ENCODE measurements at places on chromosomes 12 and 14. TPM values are rescaled to one million over a fixed set of nuclear protein-coding genes. Genes with fewer than 3 reads are reported as not detected.

The COPS7A gene
- 34.9 TPM for polyA plus RNA-seq

- no peak for DNase-seq
These were observed 187.2 kb downstream of the TMTC2 start for GRCh38 chr12:82873951-82874350.

The BDKRB1 gene
- not detected for polyA plus RNA-seq

The TMEM229B gene
- polyA plus RNA-seq, result 17.3 TPM

GRCh38 chr12:2610358-2610757 is 184.4 kb upstream of the FKBP4 start:
- DNase-seq, result no peak

- DNase-seq, result no peak
These were observed 1995.9 kb upstream of the SEL1L start for GRCh38 chr14:83529531-83529930.

The VAMP1 gene
- polyA plus RNA-seq, result 10.9 TPM

The SERPINA1 gene
- polyA plus RNA-seq, result not detected

The GLS2 gene
- 3.2 TPM for polyA plus RNA-seq

DNA sequence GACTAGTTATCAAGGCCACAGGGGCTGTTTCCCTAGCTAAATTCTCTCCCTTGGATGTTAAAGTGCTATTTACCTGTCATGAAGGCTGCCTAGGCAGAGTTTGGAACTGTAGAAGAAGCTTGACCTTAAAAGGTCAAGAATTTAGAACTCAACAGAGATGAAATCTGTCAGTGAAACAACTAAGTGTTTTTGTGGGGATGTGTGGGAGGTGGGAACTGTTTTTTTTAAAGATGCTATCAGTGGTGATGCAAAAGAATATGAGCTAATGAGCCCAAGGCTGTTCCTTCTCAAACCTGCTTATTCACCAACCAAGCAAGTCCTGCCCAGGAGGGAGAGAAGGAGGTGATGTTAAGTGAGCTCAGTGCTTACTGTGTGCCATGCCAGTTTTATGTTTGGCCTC is 40.8 kb upstream of the POC1B start:
- DNase-seq, result no peak

DNA sequence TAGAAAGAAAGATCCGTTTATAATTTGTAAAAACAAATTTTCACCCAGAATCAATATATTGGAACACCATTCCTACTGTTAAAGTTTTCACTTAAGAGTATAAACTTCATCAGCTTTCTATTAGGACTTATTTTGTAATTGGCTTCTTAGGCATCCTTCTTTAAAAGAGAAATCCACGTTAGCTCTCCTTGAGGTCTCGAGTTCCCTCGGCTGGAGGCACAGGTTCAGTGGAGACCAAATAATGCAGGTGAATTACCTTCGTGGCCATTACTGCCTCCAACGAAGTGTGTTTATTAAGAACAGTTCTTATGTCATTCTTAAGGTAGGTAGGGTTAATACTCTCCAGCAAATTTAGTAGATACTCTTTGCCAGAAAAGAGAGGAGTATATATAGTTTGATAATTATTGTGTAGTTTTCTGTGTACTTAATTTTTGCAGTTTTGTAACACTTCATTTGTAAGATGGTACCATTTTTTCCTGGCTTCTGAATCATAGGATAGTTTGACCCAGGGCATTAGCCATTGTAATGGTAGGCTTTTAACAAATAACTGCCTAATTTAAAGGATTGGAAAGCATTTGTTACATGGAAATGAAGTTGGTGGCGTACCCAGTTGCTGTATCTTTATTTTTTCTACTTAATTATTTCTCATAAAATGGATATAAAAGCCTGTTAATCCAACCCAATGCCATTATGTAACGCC is 2.2 kb downstream of the CALM1 start:
- DNase-seq, result no peak

The DTX1 gene
- 0.48 TPM for polyA plus RNA-seq

- DNase-seq, result no peak
These were observed 486.3 kb upstream of the LRFN5 start for GRCh38 chr14:41120402-41120801.

DNA sequence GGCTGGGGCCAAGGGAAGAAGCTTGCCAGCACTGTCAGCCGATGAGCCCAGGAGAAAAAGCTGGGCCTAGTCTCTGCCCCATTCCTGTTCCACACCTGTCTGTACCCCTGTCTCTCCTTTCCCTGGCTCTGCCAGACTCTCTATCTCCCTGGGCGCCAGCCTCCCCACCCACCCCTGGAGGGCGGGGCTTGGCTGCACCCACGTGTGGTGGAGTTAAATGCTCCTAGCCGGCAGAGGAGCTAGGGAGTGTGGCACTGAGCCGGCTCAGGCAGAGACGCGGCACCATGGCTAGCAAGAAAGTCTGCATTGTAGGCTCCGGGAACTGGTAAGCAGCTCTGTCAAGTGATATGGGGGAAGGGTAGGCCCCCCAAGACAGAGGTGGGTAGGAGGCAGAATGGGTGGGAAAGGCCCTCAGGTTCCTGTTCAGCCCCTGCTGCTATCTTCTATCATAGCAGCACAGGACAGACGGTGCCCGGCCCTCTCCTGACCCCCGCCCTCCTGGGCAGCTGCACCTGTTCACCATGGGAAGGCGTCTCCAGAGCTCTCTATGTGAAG is at the start of gene GPD1:
TSS of gene GPD1 (plus strand) at position 242 of the 555 bp plus-strand sequence. CDS start at position 285, 43 bp downstream.
- no peak for DNase-seq

The IKZF4 gene
- 0.48 TPM for polyA plus RNA-seq

DNA sequence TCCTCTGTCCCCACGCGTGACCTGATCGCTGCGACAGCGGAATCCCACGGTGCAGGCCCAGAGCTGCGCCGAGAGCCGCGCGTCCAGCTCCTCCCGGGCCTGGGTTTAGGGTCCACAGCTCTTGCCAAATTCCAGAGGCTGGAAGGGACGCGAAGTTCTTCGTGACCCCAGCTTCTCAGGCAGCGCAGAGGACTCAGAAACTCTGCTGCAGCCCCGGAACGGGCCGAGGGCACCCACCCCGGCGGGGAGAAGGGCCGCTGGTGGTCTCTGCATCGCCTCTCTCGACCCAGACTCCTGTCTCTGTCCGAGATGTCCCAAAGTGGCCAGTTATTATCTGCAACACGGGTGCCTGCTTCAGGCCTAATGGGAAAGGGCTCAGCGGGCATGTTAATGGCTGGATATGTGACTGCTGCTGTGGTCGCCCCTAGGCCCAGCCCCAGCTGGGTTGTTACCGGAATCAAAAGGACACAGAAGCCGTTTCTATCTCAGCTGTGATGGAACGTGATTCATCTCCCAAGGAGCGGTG is 236.4 kb downstream of the VRK1 start:
- no peak for DNase-seq

The CIT gene
- 0.19 TPM for polyA plus RNA-seq
